ENCODE measurements at places on chromosomes 6 and 20.
A peak's percentile ranks its signal among the peaks of the same experiment; 100 is the strongest.

GRCh38 chr6:44682987-44683779 is 295.7 kb downstream of the CDC5L start:
- no peak for DNase-seq

DNA sequence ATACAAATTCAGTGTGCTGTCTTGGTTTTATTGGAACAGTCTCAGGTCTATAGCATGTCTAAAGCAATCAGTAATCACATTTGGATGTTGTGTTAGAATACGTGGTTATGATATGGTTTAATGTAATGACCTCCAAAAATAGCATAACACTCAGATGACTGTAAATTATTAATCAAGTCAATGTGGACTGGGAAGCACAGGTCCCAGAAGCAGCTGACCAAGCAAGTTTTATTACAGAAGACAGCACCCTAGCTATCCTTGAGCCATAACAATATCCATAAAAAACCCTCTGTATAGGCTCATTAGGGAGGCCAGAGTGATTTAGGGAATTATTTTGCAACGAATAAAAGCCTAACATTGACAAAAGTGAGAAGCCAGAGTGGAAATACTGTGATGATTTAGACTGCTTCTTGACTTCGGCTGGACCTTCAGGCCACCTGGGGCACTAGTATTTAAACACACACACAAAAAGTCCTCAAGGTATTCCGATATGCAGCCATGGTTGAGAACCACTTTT is 66.9 kb downstream of the RSPH3 start:
- DNase-seq: no peak

DNA sequence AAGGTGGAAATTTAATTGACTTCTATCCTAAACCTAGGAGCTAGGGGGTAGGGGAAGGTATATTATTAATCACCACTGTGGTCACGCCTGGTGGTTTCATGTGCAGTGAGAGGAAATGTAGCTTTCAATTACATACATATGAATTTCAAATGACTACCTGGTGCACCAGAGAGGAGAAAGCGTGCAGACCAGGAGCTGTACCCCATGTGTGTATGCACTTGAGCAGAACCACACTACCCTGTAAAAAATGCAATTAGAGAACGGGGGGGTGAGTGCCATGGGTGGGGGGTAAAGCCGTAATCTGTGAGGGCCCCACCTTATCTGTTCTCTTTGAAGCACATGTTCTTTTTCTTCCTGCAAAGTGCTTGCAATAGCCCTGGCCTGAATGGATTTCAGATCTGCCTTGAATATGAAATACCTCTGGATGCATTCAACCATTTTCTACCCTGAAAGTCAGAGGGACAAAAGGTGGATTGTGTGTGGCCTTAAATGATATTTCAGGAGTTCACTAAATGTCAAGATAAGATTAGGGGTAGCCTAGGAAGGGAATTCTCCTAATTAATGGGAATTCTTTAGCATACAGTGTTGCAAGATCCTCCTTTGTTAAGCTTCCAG is 30.9 kb upstream of the EDN3 start:
- DNase-seq: no peak

DNA sequence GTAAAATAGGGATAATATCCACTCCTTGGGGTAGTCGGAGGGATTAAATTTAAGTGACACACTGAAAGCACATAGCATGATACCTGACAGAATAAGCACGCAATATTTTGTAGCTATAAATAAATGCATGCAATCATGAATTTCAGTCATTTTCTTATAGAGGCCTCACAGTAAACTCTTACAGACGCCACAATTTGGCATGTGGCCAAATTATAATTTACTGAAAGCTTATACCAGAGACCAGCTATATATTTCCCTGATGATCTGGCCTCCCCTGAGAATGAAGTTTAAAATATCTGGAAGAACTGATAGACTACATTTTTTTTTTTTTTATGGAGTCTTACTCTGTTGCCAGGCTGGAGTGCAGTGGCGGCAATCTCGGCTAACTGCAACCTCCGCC is 40.9 kb downstream of the QRSL1 start:
- DNase-seq: no peak

- DNase-seq: peak; percentile 90
These were observed 95.3 kb upstream of the BHLHE23 start for GRCh38 chr20:63101781-63102720.

GRCh38 chr6:25169961-25170360 is 109.2 kb upstream of the CARMIL1 start:
- DNase-seq: no peak

GRCh38 chr6:137915790-137916189 is 48.7 kb downstream of the TNFAIP3 start:
- no peak for DNase-seq

GRCh38 chr6:141470810-141471209 is 661.9 kb upstream of the GJE1 start:
- no peak for DNase-seq

Data from upper lobe of left lung (tissue), 6 donors.